ENCODE measurements at places on chromosomes 7 and 10.

GRCh38 chr7:2928613-2929311 is 84.7 kb upstream of the GNA12 start:
- no peak for DNase-seq

- DNase-seq, result no peak
Measured at GRCh38 chr10:13492493-13493180, 36.2 kb downstream of the BEND7 start.

GRCh38 chr10:113957013-113957412 is 86.7 kb upstream of the ADRB1 start:
- DNase-seq, result peak; percentile 90

DNA sequence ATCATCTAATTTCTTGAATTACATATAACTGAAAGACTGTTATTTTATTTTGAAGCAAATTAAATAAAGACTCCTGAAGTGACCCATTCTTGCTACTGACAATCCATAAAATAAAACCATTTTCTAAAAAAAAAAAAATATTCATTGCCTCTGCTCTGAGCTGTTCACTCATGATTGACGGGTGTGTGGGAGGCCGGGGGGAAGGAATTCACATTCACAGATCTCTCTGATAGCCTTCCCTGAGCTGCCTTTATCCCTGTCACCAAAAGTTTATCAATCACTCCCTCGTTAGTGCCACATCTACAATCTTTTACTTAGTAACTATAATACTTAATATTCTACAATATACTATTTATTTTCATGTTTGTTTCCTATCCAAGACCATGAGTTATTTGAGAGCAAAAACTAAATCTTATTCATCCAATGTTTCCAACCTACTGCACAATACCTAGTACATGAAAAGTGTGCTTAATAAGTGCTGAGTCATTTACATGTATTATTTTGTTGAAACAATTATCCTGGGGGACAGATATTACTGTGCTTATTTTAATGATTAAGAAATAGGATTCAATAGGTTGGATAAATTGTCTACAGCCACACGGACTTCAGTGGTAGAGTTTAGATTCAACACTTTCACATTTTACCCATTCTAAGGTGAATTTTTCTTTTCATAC is 618.7 kb downstream of the PHTF2 start:
- no peak for DNase-seq

DNA sequence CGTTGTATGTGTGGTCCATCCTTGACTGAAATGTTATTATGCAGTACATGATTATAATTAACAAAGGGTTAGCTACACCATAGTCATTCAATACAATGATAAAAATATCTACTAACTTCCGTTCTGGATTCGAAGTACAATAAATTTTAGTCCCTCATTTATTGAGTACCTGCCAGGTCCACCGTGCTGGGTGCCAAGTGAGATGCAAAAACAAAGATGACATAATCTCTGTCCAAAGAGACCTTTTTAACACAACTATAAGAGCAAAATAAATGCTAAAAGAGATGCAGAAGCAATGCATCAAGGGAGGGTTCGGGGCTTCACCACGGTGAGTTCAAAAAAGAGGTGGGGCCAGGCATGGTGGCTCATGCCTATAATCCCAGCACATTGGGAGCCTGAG is 33.1 kb downstream of the LAMB1 start:
- DNase-seq, result no peak

DNA sequence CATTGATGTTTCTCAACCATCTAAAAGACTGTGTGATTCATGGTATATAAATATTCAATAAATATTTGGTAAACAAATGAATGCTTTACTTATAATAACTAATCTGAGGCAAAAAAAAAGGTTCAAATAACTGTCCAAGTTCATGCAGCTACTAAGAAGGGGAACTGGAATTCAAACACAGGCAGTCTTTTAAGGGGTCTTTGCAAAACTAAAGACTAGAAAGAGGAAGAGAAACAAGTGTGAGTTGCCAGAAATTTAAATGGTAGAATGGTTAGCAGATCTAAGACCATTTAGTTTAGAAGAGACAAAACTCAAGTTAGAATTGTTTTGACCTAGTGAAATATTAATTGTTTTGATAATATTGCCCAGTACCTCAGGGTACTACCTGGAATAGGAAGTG is 642.0 kb upstream of the LRRN3 start:
- DNase-seq, result no peak

- no peak for DNase-seq
Measured at GRCh38 chr7:38452681-38453108, 178.5 kb downstream of the AMPH start.

DNA sequence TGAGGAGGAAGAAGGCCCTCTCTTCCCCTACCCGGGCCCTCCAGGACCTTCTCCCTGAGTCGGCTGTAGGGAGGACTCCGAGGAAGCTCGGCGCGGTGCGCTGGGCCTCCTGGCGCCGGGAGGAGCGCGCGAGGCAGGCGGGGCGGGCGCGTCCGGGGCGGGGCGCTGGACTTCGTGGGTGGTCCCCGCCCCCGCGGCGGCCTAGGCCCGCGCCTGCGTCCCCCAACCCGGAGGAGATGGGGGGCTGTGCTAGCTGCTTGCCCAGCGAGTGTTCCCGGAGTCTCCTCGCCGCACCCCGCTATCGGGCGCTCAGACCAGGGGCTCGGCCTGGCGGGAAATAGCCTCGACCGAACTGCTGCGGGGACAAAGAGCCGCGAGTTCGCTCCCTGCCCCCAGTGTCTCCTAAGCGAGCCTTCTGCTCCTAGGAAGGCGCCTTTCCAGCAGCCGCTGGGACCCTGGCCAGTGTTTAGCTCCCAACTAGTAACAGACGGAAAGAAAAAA is 19.2 kb upstream of the SMO start:
- peak; percentile 22 for DNase-seq

GRCh38 chr10:22648547-22648961 is 65.8 kb downstream of the PIP4K2A start:
- peak; percentile 58 for DNase-seq

GRCh38 chr10:4176500-4177281 is 391.7 kb upstream of the KLF6 start:
- DNase-seq, result no peak

- DNase-seq, result peak; percentile 45
Measured at GRCh38 chr7:117134889-117135552, 181.7 kb downstream of the ST7 start.

DNA sequence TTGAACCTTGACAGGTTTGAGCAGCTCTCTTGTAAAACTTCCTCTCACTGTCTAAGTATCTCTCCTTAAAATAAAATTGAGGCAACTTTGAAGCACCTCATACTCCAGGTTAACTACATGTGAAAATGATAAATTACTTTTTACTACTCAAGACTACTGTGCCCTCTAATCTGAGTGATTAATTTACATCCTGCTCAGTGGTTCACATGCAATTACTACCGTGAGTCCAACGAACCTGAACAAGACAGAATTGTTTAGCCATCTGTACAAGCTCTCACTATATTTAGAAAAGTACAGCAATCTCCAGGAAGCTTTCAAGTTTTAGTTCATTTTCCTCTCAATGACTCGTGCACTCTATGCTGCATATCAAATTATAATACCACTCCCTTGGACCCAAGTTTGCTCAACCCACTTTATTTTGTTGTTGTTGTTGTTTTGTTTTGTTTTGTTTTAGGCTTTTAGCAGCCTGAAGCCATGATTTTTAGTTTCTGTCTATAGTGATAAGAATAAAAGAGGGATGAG is 21.2 kb downstream of the PDE1C start:
- no peak for DNase-seq

DNA sequence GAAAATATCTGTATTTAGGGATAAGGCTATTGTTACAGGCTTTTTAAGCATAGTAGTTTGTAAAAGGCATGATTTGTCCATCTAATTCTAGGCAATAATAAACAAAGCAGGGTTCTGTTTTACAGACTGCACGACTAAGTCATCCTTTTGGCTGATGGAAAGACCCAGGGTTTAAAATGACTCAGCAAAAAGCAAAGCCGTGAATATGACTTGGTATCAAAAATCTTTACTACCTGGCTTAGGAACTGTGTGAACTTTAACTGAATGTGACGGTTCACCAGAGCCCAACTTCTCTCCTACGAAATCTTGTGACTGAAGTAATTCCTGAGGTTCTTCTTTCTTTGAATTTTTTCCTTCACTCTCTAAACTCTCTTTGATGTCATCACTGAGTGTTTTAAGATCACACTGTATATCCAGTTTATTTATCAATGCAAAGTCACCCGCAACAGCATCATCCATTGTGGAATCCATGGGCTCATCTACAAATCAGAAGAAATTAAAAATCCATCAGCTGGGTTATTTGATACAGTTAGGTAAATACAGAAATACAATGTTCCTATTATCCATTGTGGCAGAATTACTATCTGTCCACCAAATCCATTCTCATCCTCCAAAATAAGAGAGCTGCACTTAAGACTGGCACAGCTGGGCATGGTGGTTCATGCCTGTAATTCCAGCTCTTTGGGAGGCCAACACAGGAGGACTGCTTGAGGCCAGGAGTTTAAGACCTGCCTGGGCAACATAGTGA is 17.0 kb downstream of the ATE1 start:
- DNase-seq, result peak; percentile 76

GRCh38 chr7:116740755-116741462 is 68.9 kb downstream of the MET start:
- no peak for DNase-seq

DNA sequence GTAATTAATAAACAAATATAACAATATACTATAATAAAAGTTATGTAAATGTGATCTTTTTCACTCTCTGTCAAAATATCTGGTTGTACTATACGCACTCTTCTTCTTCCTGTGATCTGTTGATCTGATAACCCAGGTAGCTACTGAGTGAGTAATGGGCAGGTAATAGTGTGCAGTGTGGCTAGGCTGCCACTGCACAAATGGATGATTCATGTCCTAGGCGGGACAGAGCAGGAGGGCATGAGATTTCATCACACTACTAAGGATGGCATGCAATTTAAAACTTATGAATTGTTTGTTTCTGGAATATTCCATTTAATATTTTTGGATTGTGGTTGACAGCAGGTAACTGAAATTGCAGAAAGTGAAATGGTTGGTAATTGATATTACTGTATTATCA is 44.5 kb downstream of the TAS2R16 start:
- no peak for DNase-seq

Data from iris pigment epithelial cell (primary cell).